ENCODE measurements at places on chromosomes 16 and 17.

GRCh38 chr16:8725513-8726178 lies 51.2 kb downstream of the ABAT start:
- no peak for DNase-seq

- no peak for DNase-seq
Observed at GRCh38 chr16:49259330-49259729, 22.3 kb downstream of the CBLN1 start.

- no peak for DNase-seq
Observed at GRCh38 chr17:31299624-31300023, 2.6 kb upstream of the OMG start.

DNA sequence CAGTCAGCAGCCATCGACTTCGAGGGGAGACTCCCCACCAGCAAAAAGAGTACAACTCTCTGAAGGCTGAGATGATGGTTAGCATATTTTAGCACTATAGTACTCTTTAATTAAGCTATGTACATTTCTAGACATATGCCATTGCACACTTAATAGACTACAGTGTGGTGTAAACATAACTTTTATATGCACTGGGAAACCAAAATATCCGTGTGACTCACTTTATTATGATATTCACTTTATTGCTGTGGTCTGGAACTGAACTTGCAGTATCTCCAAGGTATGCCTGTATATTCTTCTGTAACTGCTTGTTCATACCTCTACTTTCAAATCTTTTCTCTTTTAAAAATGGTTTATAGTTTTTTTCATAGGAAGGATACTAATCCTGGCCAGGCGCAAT lies 11.0 kb upstream of the NXPH3 start:
- DNase-seq: no peak

- DNase-seq: peak; percentile 51
Observed at GRCh38 chr17:34851961-34852540, 109.2 kb downstream of the CCT6B start.

DNA sequence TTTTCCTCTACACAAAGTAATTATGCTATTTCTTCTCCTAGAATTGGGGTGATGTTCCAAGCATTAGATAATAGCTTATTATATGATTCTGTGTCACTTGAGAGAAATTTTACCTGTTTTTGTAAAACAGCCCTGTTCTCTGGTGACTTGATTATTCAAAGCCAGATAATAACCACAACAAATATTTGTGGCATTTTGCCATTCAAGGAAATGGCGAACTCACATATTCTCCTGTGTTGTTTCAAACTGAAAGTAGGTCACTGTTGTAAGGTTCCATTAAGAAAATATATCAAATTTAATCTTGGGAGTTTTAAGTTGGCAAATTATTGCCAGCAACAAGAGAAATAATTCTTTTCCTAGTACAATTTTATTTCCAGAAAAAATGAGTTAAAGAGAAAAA lies 124.8 kb downstream of the STXBP4 start:
- DNase-seq: no peak

- DNase-seq: peak; percentile 16
Observed at GRCh38 chr17:17361543-17361866, 58.3 kb downstream of the NT5M start.

DNA sequence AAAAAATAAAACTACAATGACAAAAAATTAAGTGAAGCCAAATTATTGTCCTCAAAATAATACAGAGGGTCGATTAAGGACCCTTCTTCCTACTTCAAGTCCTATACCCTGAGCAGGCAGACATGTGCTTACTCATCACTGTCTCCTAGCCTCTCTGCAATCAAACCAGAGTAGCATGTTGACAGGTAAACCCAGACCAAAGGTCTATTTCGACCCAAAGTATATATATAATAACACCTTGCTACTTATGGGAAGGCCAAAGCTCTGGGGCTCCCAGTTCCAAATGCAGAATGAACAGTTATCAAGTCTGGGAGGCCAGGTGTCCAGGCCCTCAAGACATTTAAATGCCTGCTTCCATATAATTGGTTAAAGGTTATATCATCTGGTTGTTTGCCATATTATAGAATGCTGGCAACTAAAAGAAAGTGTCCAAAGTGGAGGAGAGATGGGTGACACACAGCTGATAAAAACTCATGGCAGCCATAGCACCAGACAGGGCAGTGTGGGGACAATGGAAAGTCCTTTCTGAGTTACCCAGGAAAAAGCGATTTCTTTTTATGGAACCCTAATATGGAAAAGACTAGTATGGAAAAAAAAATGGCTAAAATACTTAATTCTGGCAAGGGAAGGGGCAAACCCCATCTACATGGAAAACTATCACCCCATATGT lies 53.6 kb downstream of the N4BP1 start:
- no peak for DNase-seq

DNA sequence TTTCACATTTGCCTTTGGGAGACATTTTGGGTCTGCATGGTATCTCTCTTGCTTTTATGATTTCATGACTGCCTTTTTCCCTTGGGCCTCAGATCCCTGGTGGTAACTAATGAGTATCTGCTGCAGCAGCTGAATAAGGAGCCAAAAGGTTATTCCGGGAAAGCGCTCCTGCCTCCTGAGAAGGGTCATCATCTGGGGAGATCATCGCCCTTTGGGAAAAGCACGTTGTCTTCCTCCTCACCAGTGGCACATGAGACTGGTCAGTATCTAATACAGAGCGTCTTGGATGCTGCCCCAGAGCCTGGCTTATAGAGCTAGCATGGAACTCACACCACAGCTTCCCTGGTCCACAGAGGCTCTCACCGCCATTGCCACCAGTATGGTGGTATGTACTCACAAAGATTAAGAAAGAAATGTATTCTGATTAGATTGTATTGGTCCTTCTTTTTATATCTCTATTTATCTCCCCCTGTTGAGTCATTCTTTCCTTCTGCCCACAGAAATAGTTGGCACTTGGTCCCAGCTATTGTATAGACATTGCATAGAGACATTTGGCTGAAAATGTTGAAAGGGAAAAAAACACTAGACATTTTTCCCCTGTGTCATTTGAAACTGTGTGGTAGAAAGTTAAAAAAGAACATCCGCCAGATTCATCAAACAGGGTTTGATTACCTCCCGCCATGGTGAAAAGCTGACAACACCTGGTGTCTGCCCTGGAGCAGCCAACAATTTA lies 8.4 kb downstream of the TPPP3 start:
- DNase-seq: no peak

- DNase-seq: no peak
Observed at GRCh38 chr17:46795379-46795952, 23.0 kb downstream of the WNT3 start.

GRCh38 chr16:65312795-65313194 lies 190.9 kb upstream of the CDH11 start:
- no peak for DNase-seq

- no peak for DNase-seq
Observed at GRCh38 chr16:64892835-64893785, 228.8 kb downstream of the CDH11 start.

DNA sequence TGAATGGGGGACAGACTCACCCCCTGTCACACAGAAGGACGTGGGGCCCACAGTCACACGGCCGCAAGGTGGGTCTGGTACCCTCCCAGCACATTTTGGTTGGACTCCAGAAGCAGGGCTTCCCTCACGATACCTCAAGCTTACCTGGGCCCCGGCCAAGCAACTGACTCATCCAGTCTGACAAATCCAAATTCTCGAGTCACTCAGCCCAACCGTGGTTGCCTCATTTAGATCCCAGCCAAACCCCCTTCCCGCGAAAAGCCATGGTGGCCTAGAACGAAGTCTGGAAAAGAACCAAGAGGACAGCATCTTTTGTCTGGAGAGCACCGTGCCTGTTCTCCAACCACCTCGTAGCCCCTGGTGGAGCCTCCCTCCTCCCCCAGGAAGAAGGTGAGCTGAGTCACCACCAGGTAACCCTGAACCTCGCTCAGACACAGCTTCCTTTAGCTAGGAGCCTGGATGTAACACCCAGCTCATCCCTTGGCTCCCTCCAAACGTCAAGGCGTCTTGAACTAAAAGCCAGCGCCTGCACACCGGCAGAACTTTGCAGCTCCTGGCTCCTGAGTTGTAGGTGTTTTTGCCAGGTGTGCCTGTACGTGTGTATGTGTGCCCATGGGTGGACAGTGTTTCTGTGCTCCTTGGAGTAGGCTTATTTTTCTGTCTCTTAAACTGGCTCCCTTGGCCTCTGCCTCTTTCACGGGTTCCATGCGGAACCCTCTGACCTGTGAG lies 78.9 kb downstream of the CMIP start:
- no peak for DNase-seq

DNA sequence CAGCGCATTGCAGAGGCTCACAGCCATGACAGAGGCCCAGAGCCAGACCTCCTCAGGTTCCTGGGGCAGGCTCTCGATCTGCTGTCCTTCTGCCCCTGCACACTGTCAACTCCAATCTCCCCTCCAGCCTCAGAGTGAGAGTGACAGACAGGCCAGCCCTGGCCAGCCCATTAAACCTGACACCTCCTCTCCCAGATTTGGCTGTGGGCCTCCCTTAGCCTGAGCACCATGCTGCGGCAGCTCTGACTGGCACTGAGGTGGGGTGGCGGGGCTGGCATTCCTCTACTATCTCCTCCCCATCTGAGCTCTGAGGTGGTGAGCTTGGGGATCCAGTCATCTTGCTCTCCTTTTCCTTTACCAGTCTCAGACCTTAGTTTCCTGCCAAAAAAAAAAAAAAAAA lies 15.5 kb upstream of the C1QL1 start:
- DNase-seq: no peak

DNA sequence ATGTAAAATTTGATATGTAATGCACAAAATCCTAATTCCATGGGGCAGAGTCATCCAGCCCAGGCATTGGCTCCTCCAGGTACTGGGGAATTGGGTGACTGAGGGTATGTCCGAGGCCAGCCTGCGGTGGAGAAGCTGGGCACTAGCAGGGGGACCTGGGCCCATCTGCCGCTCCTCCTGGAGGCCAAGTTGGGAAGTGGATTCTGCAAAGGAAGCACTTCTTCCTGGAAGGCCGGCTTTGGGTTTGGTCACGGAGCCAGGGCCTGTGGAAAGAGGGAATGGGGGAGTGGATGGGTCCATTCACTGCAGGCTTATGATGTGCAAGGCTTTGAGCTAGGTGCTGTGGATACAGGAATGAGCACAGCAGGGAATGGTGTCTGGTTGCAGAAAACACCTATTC lies 85.8 kb downstream of the GNAO1 start:
- DNase-seq: peak; percentile 45

DNA sequence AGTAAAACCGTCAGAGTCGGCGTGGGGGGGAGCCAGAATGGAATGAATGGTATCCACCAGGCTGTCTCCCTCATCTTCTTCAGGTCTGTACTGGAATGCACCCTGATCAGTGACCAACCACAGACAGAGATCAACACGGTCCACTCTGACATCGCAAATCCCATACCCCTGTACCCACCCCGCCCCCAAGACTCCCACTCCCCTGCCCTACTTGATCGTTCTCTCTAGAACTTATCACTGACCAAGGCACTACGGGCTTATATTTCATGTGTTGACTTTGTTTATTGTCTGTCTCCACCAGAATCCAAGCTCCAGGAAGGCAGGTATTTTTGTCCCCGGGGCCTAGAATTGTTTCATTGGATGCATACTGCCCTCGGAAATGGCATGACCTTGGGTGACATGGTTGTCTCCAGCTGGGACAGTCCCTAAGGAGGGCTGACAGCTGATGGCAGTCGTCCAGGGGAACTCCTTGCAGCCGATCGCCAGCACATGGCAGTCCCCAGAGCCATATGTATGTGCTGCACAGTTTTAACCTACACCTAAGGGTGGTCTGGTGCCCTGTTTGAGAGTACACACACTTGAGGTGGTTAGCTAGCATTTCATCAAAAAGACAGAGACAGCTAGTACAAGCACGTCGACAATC lies 526 bp upstream of the MFSD6L start:
- DNase-seq: no peak

- DNase-seq: no peak
Observed at GRCh38 chr16:67147437-67148140, 3.2 kb downstream of the B3GNT9 start.

DNA sequence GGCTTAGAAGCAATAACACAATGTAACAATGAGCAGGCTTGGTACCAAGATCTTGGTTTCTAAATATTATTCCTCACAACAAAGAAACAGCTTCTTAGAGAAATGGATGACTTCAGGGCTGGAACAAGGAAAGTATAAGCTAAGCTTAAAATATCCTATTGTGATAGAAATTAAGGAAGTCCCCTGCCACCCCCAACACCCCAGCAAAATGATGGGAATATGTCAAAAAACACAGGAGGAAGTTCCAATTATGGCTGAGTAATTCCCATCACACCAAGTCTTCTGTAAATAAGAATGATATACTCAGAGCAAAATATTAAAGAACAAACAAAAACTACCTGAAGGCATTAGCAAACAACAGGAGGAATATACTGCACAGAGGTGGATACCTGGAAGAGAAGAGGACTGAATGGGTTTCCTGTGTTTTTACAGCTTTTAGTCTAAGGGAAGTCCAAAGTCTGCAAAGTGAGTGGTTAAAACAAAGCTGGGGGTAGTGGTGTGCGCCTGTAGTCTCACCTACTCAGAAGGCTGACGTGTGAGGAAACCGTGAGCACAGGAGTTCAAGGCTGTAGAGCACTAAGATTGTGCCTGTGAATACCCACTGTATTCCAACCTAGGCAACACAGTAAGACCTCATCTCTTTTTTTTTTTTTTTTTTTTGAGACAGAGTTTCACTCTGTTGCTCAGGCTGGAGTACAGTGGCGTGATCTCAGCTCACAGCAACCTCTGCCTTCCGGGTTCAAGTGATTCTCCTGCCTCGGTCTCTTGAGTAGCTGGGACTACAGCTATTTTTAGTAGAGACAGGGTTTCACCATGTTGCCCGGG lies 17.1 kb upstream of the ATP6V0A1 start:
- DNase-seq: no peak

GRCh38 chr17:69271023-69271422 lies 42.4 kb upstream of the ABCA10 start:
- DNase-seq: no peak

DNA sequence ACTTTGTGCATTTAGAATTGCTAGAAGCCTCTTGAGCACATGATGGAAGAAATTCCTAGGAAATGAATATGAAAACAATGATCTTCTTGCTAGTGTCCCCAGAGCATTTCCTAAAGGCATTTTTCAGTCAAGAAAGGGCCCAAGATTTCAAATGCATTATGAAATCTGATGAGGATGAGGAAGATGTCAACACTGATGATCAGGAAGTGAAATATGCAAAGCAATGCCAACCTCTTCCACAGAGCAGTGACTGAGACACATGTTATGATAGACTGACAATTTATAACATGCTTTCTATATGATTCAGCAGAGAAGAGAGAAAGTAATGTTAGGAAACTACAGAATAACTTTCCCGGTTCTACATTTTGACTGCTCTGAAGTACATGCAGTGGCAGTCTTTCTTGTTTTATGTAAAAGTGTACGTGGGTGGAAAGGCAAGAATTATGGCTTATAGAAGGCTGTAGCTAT lies 859.1 kb upstream of the GOT2 start:
- DNase-seq: no peak

DNA sequence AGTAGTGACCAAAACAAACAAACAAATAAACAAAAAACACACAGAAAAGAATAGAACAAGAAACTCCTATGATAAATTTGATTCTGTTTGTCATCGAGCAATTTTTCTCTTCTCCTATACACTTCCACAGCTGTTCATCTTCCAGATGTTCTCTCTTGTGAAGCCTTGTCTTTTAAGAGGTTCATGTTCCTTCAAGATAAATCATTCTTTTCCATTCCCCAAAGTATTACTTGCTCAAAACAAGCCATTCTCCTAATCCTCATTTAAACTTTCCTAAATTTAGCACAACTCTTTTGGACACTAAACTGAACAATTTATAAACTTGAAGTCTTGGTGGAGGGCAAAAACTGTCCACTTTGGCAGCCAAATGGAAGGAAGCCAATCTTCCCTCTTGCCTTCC lies 103.3 kb downstream of the ABCA8 start:
- no peak for DNase-seq

GRCh38 chr16:86732621-86733295 lies 154.4 kb downstream of the FOXL1 start:
- DNase-seq: no peak
